GM13977 (cell line): ENCODE measurements at places on chromosomes 3 and 15.

DNA sequence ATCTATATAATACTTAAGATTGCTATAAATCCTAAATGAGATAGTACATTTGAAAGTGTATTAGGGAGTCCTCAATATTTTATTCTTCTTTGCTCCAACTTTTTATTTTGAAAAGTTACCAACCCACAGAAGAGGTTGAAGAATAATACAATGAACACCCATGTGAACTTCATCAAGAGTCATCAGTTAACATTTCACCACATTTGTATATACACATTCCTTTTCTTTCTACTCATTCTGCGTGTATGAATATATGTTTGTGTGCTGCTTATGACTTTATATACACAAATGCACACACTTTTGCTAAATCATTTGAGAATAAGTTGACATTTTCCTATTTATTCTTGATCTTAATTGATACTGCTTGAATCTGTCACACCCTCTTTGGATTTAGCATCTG lies 193.3 kb upstream of the CGNL1 start:
- DNase-seq = no peak

- no peak for DNase-seq
Measured at GRCh38 chr3:122947196-122947595, 80.4 kb downstream of the SEMA5B start.

DNA sequence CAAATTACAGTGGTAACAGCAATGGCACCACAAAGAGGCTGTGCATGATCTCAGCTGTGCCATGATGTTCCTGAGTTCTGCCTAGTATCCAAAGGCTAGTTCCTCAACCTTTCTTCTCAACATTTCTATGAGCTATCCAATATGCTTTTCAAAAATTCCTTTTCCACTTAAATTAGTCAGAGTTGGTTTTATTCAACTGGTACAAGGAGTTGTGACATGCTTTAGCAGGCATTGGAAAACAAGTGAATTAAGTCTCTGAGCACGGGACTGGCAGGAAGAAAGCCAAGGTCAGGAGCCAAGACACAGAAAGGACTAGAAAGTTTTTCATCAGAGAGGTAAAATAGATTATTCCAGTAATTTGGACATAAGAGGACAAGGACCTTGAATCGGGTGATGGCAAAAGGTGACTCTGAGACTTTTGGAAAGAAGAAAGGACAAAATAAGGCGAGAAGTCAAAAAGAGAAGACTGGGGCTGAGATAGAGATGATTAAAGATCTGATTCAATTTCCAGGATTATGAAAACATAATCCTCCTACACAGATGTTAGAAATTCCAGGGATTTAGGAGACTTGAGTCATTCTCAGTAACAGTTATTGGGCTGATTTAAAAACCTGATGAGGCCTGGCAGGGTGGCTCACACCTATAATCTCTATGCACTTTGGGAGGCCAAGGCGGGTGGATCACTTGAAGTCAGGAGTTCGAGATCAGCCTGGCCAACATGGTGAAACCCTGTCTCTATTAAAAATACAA lies 36.1 kb downstream of the PBRM1 start:
- no peak for DNase-seq

DNA sequence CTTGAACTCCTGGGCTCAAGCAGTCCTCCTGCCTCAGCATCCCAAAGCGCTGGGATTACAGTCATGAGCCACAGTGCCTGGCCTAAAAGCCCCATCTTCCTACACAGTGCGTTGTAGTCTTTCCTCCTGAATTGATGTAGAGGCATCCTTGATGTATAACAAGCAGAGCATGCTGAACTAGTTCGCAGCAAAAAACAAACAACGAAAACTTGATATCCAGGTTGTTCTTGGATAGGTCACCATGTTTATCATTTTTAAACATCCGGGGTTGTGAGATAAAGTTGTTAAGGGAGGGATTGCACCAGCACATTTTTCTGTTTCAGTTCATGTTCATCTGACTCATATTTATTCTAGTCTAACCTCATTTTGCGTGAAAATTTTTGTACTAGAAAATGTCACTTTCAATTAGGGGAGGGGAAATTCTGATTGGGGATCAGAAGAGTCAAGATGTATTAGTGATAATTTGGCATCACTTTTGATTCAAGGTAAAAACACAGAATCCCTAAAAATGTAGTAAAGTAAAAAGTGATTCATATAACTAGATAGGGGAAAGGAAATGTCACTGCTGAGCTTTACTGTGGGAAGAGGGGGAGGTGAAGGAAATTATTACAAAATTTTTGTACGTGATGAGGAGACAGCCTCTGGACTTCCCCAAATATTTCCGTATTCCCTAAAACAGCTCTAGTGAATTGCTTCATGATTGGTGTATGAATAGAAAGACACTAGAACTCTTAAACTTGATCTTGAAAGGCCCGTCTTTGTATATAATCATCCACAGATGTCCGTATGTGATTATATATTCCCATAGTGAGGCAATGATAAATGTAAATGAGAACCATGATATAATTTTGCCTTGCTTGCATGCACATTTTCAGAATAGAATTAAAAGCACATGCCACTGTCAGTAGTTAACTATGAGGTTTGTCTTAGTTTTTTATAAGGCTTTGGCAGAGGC lies 22.9 kb downstream of the RAB8B start:
- DNase-seq = peak; percentile 36

DNA sequence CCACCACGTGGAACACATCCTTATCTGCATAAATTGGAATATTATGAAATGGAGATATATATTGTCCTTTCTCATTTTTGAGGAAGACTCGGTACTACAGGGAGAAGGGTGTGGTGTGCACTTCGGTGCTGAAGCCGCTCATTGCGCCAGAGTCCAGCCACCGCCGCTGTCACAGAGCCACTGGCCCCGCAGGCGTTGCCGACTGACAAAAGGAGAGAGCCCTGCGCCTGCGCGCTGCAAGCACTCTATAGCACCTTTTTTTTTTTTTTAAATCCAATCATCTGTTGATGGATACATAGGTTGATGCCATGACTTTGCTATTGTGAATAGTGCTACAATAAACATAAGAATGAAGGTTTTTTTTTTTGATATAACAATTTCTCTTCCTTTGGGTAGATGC lies 130.0 kb upstream of the TBC1D5 start:
- no peak for DNase-seq

- DNase-seq = peak; percentile 51
Measured at GRCh38 chr15:67150023-67150860, 84.8 kb downstream of the SMAD3 start.

DNA sequence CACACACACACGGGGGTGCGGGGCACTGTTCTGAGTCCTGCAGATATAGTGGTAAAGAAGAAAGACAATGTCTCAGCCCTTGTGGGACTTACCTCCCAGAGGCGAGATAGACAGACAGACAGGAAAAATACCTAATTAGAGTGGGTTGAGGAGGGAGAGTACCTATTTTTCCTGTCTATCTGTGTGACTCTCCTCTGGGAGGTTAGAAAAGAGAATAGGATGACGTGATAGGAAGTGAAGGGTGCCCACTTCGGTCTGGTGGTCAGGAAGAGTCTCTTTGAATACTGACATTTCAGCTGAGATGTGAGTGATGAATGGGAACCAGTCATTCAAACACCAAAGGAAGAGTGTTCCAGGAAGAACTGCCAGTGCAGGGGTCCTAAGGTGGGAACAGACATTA lies 4.1 kb upstream of the APOD start:
- no peak for DNase-seq

- no peak for DNase-seq
Measured at GRCh38 chr15:52200831-52201365, 9.7 kb upstream of the GNB5 start.

DNA sequence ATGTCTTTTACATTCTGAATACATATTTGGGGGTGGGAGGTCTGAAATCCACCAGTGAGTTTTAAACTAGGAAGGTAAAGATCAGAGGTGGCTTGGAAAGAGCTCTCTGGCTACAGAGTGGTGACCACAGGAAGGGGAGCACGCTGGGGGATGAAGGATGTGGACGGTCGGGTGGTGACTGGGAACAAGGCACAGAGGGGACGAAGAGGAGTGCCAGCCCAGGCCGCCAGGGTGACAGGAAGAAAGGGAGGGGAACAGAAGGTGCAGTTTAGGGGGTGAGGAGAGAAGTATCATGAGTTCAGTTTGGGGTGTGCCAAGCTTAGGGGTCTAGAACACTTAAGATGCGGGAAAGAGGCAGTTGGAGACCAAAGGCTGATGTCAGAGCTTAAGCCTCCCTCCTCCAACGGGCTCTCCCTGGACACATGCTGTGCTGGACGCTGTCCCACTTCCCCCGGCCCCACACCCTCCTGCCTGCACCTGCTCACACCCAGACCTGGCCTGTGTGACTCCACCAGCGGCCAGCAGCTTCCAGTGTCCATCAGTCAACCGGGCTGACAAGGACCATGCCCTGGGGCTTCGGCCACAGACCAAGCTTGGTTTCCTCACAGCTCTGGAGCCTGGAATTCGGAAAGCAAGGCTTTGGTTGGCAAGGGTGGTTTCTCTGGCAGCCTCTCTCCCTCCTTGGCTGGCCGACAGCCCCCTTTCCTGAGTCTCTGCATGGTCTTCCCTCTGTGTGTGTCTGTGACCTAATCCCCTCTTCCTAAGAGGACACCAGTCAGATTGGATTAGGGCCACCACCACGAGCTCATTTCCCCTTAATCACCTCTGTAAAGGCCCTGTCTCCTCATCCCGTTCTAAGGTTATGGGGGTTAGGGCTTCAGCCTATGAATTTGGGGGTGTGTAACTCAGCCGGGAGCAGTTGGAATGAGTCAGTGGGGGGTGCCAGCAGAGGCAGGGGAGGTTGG lies 120.4 kb upstream of the IQSEC1 start:
- DNase-seq = no peak

GRCh38 chr3:60760145-60760544 lies 491.1 kb downstream of the FHIT start:
- DNase-seq = no peak

GRCh38 chr3:114874522-114874971 lies 272.5 kb downstream of the ZBTB20 start:
- DNase-seq = no peak

- no peak for DNase-seq
Measured at GRCh38 chr3:8712045-8712907, 21.3 kb upstream of the CAV3 start.

- DNase-seq = peak; percentile 14
Measured at GRCh38 chr3:185460719-185461350, 38.0 kb downstream of the TMEM41A start.

- no peak for DNase-seq
Measured at GRCh38 chr15:92690395-92690794, 34.8 kb upstream of the FAM174B start.

GRCh38 chr3:149581681-149582370 lies 76.0 kb downstream of the WWTR1 start:
- no peak for DNase-seq

DNA sequence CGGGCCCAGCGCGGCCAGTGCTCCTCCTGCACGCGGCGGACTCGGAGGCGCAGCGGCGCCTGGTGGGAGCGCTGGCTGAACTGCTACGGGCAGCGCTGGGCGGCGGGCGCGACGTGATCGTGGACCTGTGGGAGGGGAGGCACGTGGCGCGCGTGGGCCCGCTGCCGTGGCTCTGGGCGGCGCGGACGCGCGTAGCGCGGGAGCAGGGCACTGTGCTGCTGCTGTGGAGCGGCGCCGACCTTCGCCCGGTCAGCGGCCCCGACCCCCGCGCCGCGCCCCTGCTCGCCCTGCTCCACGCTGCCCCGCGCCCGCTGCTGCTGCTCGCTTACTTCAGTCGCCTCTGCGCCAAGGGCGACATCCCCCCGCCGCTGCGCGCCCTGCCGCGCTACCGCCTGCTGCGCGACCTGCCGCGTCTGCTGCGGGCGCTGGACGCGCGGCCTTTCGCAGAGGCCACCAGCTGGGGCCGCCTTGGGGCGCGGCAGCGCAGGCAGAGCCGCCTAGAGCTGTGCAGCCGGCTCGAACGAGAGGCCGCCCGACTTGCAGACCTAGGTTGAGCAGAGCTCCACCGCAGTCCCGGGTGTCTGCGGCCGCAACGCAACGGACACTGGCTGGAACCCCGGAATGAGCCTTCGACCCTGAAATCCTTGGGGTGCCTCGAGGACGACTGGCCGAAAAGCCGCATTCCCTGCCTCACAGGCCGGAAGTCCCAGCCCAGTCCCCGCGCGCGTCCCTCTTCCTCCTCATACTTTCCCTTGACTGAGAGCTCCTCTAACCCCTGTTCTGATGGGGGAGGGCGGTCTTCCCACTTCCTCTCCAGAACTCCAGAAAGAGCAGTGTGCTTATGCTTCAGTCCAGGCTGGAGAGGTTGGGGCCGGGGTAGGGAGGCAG lies 1.4 kb upstream of the IL17RC start:
- peak; percentile 50 for DNase-seq

DNA sequence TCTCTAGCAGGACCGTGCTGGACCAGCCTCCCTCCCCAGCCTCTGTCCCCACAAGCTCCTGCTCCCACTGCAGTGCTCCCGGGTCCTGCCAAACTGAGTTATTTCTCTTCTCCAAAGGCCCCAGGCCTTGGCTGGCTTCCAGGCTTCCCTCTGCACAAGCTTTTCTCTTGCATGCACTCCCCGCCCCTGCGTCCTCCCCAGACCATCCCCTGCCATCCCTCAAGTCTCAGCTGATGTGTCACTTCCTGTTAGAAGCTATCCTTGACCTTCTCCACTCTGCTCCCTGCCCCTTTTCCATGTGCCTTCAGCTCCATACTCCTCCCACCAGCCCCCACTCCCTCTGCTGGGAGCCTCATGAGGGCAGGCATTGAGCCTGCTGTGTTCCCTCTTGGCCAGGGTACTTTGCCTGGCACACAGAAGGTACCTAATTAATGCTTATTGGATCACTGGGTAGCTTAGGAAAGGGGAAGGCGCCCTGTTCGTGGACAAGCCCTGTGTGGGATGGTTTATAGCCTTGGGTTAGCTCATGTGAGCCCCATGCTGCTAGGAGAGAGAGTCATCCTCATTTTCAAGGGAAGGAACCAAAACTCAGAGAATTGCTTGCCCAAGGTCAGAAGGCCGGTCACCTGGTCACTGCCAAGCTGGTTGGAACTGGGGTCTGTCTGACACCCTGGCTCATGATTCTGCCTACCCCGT lies 56.4 kb downstream of the FEM1B start:
- no peak for DNase-seq

DNA sequence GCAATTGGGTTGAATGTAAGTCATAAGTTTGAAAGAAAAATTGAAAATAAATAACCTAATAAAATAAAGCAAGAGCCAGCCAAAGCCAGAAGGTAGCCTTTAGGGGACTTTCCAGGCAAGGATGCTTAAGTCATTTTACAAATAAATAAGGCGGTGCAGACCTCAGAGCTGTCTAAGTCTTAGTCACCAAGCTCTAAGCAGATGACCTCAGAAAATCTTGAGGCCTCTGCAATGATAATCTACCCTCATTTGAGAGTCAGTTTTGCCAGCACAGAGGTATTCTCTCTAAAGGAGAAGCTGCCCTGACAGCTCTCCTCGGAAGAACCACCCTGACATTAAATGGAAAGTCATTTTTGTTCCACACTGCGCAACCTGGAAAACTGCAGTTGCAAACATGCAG lies 113.9 kb downstream of the OXNAD1 start:
- peak; percentile 56 for DNase-seq

DNA sequence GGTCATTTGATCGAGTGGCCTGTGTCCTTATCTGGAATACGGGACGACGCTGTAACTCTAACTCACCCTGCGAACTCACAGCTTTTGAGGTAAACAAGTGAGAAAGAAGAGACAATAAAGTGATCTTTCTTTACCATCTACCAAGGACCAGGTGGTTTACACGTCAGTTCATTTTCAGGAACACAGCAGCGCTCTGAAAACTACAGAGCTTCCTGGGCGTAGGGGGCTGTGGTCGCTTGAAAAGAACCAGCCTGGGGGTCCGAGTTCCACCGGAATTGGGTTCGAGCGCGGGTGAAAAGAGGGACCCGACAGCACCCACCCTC lies 357 bp downstream of the KIAA1143 start:
- peak; percentile 24 for DNase-seq

- DNase-seq = no peak
Measured at GRCh38 chr15:99390667-99391066, 139.4 kb downstream of the LRRC28 start.
